ENCODE measurements at places on chromosomes 5 and 9. TPM values are rescaled to one million over a fixed set of nuclear protein-coding genes. Genes with fewer than 3 reads are reported as not detected.

- DNase-seq: no peak
- no peaks in the 10 kb centered on the region for H3K36me3 ChIP-seq
- H3K27ac ChIP-seq: no peak overlapping the region
- peaks cover 10% of the 10 kb centered on the region for H3K27me3 ChIP-seq
- no peaks in the 10 kb centered on the region for H3K4me1 ChIP-seq
Observed at GRCh38 chr9:19481971-19482404, 73.2 kb downstream of the ACER2 start.

DNA sequence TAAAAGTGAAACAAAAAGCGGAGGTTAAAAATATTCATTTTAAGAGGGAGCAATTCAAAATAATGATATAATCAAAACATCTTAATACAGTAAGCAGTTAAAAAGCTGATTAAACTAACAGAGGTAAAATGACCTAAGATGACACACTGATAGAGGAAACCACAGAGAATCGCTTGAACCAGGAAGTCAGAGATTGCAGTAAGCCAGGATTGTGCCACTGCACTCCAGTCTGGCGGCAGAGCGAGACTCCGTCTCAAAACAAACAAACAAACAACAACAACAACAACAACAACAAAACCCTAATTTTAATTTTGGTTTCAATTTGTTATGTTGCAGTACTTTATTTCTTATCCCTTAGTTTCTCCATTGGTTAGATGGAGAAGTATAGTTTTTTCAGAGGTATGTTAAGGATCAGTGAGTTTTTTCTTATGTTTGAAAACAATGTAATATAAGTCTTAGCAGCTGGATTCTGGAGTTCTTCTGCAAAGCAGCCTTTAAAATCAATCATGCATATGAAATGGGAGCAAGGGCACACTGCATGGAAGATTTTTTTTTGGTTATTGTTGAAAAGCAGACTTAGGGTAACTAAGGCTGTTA lies 58.5 kb downstream of the MLANA start:
- peak overlapping the region; percentile 33 for H3K4me3 ChIP-seq
- DNase-seq: peak; percentile 38
- peaks cover 7% of the 10 kb centered on the region for H3K36me3 ChIP-seq
- no peaks in the 10 kb centered on the region for H3K27me3 ChIP-seq
- no peak overlapping the region for H3K27ac ChIP-seq
- H3K4me1 ChIP-seq: peaks cover 44% of the 10 kb centered on the region

DNA sequence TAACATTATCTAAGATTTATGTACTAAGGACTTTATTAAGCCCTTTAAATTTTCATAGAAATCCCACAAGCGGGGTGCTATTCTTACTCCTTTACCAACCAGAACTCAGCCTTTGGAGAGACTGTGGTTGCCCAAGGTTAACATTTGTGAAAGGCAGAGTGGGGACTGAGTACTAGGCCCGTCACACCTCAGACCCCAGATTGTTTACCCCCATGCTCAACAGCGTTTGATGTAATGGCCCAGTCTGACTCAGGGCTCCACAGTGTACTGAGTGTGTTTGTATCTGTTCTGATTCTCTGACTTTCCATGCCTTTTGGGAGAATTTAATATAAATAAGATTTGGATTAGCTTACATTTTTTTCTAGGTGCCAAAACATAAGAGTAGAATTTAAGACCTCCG lies 110.0 kb downstream of the GAS1 start:
- H3K27me3 ChIP-seq: no peaks in the 10 kb centered on the region
- H3K4me1 ChIP-seq: no peaks in the 10 kb centered on the region
- no peaks in the 10 kb centered on the region for H3K36me3 ChIP-seq
- no peak overlapping the region for H3K4me3 ChIP-seq
- no peak overlapping the region for H3K27ac ChIP-seq

- no peak overlapping the region for H3K4me3 ChIP-seq
- DNase-seq: no peak
- H3K4me1 ChIP-seq: no peaks in the 10 kb centered on the region
- H3K27me3 ChIP-seq: peaks cover 11% of the 10 kb centered on the region
- H3K27ac ChIP-seq: no peak overlapping the region
Observed at GRCh38 chr5:73722231-73722630, 96.2 kb downstream of the ARHGEF28 start.

DNA sequence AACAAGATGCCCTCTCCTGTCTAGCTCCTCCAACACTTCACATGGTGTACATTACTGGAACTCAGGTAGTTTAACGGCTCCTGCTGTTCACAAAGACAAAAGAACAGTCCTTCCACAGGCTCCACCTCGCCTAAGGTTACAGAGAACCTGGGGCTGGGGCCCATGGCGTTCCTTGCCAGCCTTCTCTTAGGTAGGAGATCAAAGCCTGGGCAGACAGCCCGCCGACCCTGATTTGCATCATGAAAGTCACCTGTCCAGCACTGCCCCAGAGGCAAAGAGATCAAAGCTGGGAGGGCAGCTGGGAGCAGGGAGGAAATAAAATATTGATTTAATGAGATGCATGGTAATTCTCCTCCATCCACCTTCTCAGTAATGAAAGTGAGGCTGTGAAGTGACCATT lies 115.0 kb upstream of the SLIT3 start:
- no peaks in the 10 kb centered on the region for H3K4me1 ChIP-seq
- H3K27me3 ChIP-seq: no peaks in the 10 kb centered on the region
- H3K4me3 ChIP-seq: no peak overlapping the region
- no peaks in the 10 kb centered on the region for H3K36me3 ChIP-seq
- DNase-seq: no peak
- H3K27ac ChIP-seq: no peak overlapping the region

DNA sequence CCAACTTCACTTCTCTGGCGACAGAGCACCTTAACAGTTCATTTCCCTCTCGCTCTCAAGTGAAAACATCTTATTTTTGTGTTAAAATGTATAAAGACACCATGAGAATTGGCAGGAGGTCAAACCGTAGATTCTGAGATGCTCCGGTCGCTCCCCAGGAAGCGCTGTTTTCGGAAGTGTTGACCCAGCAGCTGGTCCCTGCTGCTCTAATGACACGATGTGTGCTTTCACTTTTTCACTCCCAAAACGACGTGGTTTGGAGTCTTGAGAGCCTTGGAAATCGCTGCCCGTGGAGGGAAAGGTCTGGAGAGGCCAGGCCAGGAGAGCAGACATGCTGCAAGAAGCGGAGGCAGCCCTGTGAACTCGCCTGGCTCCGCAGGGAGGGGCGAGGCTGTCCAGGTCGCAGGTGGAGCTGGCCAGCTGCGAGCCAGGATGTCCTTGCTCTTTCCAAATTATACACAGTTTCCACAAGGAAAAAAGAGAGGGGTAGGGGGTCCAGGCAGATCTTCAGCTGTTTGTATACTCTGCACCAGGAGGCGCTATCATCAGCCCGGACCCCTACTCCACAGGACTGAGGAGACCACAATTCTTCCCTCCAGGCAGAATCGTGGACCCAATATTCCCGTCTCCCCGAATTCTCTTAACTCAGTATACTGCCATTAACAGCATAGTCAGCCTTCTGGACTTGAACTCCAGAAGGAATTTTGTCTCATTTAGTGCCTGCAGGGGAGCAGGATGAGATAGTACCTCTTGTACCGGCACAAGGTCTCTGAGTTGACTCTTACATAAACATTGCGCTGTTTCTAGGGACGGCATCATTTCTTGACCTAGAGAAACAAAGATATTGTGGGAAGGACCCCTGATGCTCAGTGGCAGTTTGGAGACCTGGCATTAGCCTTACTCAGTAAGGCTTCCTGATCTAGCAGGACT lies 248.6 kb upstream of the ANKRD55 start:
- peak; percentile 30 for DNase-seq
- H3K36me3 ChIP-seq: peaks cover 2% of the 10 kb centered on the region
- H3K4me3 ChIP-seq: peak overlapping the region; percentile 77

DNA sequence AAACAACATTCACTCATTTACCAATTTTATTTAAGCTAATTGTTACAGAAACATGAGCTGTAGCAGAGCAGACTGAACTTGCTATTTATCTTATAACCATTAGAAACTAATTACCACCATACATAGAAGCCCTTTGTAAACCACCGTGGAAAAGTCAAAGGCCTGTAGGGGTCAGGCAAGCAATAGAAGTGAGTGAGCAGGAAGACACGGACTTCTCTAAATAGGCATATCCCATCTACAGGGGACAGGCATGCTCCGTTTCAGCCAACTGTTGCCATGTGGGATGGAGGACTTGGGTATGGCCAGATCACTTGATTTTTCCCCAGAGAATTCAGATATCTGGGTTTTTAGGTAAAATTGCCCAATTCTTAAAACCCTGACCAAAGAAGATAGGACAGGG lies 44.8 kb downstream of the PRRC1 start:
- no peak overlapping the region for H3K27ac ChIP-seq
- H3K4me3 ChIP-seq: no peak overlapping the region
- H3K27me3 ChIP-seq: peaks cover 5% of the 10 kb centered on the region

DNA sequence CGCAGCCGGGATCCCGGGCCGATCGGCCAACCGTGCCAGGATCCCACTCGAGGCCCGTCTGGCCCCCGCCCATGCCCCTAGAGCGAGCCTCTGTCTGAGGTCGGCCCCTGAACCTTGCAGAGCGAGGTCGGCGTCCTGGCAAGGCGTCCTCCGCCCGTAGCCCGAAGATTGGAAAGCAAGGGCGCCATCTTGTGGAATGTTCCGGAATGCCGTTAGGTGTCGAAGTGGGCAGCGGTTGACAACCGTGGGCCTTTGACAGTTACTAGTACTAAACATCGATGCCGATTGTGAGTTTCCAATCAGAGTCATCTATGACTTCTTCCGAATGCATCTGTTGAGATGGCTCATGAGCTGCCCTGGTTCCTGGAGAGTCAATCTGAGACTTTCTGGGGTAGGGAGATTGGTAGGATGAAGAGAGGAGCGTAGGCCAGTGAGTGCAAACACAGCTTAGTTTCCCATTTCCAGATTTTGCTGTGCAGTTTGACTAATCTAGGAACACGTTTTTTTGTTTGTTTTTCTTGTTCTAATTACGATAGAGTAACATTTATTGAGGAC lies 923 bp upstream of the PLK2 start:
- peak; percentile 90 for DNase-seq
- H3K27me3 ChIP-seq: peaks cover 18% of the 10 kb centered on the region
- H3K4me1 ChIP-seq: peaks cover 30% of the 10 kb centered on the region
- no peaks in the 10 kb centered on the region for H3K36me3 ChIP-seq
- peak overlapping the region; percentile 62 for H3K27ac ChIP-seq

DNA sequence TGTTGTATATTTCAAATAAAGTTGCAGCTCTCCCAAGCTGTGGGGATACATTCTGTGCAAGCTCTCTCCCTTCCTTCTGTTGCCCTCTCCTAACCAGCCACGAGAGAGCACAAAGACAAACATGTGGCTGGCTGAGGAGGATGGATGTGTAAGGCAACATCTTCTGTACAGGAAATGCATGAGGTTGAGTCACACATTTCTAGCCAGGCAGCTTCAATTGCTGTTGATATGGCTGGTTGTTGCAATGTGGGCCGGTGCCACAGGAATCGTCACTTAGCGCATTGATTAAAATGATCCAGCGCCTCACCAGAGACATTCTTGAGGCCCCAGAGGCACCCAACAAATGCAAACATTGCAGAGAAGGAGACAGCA lies 207.1 kb downstream of the ICE1 start:
- no peaks in the 10 kb centered on the region for H3K36me3 ChIP-seq
- no peak overlapping the region for H3K27ac ChIP-seq
- H3K4me3 ChIP-seq: no peak overlapping the region
- DNase-seq: no peak

DNA sequence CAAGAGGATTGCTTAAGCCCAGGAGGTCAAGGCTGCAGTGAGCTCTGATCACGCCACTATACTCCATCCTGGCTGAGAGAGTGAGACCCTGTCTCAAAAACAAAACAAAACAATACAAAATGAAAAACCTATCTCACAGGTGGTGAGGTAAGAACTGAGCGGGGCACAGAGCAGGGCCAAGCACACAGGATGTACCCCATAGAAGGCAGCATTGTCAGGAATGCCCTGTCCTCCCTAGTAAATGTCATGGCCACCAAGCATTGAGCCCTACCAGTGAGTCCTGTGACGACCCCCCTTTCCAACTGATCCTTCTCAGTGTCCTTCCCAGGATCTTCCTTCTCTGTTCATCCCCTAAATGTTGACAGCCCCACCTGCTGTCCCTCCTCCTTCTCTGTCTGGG lies 44.6 kb upstream of the ALDH1B1 start:
- H3K27ac ChIP-seq: no peak overlapping the region
- no peak overlapping the region for H3K4me3 ChIP-seq
- peaks cover 8% of the 10 kb centered on the region for H3K27me3 ChIP-seq
- no peak for DNase-seq

DNA sequence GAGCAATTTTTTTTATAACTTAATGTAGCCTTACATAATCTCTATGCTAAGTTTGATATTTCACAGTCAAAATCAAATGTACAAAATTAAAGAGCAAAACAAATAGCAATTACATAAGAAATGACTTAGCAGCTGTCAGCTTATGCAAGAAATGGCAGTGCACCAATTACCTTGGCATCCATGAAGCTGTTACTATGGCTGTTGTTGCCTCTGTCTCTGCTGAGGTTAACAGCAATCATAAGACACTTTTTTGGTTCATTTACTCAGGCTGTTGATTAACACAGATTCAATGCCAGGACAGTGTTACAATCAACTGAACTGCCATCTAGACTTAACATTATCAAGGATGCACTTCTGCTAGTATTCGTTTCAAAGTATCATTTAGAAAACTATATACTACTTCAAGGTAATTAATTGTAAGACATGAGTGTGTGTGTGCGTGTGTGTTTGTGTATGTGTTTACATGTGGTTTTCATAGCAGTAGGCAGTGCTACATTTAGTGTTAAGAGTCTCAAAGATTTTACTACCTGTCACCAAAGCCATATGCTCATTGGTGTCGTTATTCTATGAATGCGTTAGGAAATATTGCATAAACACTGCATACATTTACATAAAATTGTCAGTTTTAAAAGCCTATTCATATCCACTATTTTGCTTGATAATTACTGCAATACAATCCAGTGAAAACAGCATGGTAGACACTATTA lies 1084.2 kb upstream of the COX7C start:
- no peaks in the 10 kb centered on the region for H3K27me3 ChIP-seq
- no peaks in the 10 kb centered on the region for H3K4me1 ChIP-seq
- H3K36me3 ChIP-seq: no peaks in the 10 kb centered on the region
- no peak overlapping the region for H3K27ac ChIP-seq
- H3K4me3 ChIP-seq: no peak overlapping the region
- no peak for DNase-seq

DNA sequence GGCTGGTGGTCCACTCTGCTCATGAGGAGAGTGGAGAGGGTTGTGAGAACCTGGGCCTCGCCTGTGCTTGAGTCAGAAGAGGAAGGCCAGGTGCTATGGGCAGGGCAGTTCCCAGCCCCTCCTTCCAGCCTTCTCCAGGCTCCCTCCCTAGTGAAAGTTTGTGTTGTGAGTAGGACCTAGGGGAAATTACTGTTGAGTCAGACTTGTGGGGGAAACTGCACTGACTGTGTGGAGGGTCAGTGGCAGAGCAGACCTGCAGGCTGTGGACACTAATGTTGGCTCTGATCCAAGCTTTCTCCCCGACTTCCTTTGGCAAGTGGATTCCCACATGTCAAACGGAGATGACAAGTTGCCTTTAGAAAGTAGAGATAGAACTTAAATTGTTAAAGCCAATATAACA lies 102.6 kb downstream of the ARHGAP26 start:
- no peaks in the 10 kb centered on the region for H3K36me3 ChIP-seq
- peaks cover 4% of the 10 kb centered on the region for H3K4me1 ChIP-seq
- H3K4me3 ChIP-seq: no peak overlapping the region
- H3K27ac ChIP-seq: no peak overlapping the region

Gene ACTBL2
- total RNA-seq: not detected

Gene GPRIN1
- 3.7 TPM for total RNA-seq

Gene FYB1
- total RNA-seq: 260 TPM

Gene FOXD4L4
- total RNA-seq: 0.13 TPM

Gene FGF10
- total RNA-seq: not detected

Gene DPYSL3
- not detected for total RNA-seq

Gene GPR21
- total RNA-seq: 0.88 TPM

Gene TLX3
- total RNA-seq: not detected

Gene CAMK4
- 59.5 TPM for total RNA-seq

Gene MYOT
- total RNA-seq: not detected

Gene HINT1
- total RNA-seq: 323 TPM

Gene HMGCR
- total RNA-seq: 94.5 TPM

Gene LRRTM2
- total RNA-seq: 0.23 TPM

Gene CSF1R
- not detected for total RNA-seq

Gene SET
- 379 TPM for total RNA-seq

Gene PHF24
- not detected for total RNA-seq

Measured in activated CD4-positive, alpha-beta memory T cell treated with anti-CD3 and anti-CD28 coated beads, Interleukin-2, amount 10 ng/mL, durations not matched to agents 7 days and 5 days (primary cell).